ENCODE measurements at places on chromosomes 16 and 17.

- H3K27me3 ChIP-seq = no peaks in the 10 kb centered on the region
- peaks cover 3% of the 10 kb centered on the region for H3K36me3 ChIP-seq
- peak overlapping the region; percentile 84 for H3K4me3 ChIP-seq
- H3K4me1 ChIP-seq = peaks cover 14% of the 10 kb centered on the region
- H3K27ac ChIP-seq = no peak overlapping the region
Measured at GRCh38 chr17:73091410-73091769, 1.1 kb downstream of the SLC39A11 start.

DNA sequence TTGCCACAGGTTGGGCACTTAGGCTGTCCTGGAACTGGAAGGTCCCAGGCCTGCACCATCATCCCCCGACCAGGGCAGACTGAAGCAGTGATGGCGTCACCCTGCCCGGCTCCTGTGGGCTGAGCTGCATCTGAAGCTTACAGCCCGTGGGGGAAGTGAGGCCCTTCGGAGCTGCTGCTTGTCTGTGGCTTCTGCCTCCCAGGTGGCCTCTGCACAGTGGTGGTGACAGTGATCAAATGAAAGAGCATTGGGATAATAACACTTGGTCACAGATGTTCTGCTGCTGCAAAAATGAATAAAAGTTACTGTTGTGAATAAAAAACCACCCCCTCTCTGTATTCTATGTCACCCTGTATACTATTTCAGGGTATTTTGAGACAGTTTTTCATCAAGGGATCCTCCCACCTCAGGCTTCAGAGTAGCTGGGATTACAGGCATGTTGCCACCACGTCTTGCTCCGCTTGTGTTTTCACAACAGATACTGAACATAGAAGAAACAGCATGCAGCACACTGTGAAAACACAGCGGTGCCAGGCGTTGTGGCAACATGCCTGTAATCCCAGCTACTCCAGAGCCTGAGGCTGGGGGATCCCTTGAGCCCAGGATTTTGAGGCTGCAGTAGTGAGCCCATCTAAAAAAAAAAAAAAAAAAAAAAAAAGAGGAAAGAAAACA lies 165.0 kb downstream of the LGALS9B start:
- DNase-seq = no peak
- H3K36me3 ChIP-seq = peaks cover 4% of the 10 kb centered on the region
- H3K4me3 ChIP-seq = no peak overlapping the region
- no peaks in the 10 kb centered on the region for H3K27me3 ChIP-seq
- no peaks in the 10 kb centered on the region for H3K4me1 ChIP-seq

- peaks cover 7% of the 10 kb centered on the region for H3K27me3 ChIP-seq
- H3K27ac ChIP-seq = no peak overlapping the region
- no peaks in the 10 kb centered on the region for H3K36me3 ChIP-seq
- no peaks in the 10 kb centered on the region for H3K4me1 ChIP-seq
Measured at GRCh38 chr17:45847101-45847500, 2.4 kb downstream of the SPPL2C start.

GRCh38 chr17:67328026-67328425 lies 38.4 kb downstream of the PSMD12 start:
- H3K4me3 ChIP-seq = no peak overlapping the region
- no peaks in the 10 kb centered on the region for H3K36me3 ChIP-seq
- DNase-seq = no peak
- H3K27ac ChIP-seq = no peak overlapping the region

DNA sequence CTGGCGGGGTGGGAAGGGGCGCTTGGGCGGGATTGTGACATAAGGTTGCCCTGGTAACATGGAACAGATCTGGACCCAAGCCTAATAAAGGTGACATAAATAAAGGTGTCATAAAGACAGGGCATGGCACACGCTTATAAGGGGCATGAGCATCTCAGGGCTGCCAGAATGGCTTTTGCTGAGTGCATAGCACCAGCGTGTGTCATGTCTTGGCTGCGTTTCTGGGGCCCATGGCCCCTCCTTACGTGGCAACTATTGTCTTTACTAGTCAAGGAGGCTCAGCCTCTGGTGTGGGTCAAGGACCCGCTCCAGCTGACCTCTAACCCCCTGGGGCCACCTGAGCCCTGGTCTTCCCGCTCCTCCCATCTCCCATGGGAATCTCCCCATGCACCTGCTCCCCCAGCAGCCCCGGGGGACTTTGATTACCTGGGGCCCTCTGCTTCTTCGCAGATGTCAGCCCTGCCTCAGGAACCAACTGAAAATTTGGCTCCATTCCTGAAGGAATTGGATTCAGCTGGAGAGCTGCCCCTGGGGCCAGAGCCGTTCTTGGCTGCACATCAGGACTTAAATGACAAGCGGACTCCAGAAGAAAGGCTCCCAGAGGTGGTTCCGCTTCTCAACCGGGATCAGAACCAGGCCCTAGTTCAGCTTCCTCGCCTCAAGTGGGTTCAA lies 13.9 kb downstream of the LRRC37B start:
- peaks cover 33% of the 10 kb centered on the region for H3K36me3 ChIP-seq
- H3K4me1 ChIP-seq = peaks cover 24% of the 10 kb centered on the region
- H3K27me3 ChIP-seq = no peaks in the 10 kb centered on the region

- H3K4me1 ChIP-seq = no peaks in the 10 kb centered on the region
- H3K36me3 ChIP-seq = no peaks in the 10 kb centered on the region
- H3K4me3 ChIP-seq = no peak overlapping the region
- H3K27me3 ChIP-seq = no peaks in the 10 kb centered on the region
- H3K27ac ChIP-seq = no peak overlapping the region
- no peak for DNase-seq
Measured at GRCh38 chr17:8803531-8804420, 4.6 kb upstream of the MFSD6L start.

DNA sequence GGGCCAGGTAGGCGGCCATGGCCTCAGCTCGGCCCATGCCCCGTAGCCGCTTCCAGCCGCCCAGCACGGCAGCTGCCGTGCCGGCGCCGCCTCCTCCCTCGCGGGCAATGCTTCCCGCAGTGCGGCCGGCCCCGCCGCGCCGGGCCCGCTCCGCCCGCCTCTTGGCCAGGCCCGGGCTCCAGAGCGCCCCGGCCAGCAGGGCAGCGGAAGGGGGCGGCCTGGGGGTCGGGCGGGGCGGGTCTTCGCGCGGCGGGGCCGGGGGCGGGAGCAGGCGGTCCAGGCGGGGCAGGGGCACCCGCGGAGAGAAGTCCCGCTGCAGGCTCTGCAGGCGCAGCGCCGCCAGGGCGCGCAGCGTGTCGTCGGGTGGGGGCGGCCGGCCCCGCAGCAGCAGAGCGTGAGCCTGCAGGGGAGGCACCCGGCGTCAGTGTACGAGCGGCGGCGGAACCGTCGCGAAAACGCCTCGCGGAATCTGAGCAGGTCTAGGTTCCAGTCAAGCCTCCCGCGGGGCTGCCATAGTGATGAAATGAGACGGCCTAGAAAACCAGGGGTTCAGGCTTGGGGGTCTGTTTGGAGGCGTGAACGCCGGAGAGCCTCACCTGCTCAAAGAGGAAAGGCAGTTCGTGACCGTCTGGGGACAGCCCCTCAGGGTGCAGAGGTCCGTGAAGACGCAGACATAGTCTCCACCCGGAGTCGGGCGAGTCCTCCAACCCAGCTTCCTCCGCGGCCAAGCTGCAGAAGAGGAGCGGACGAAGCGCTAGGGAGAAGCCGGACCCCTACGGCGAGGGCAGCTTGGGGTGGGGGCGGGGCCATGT lies 6.6 kb downstream of the PLEKHH3 start:
- peak; percentile 64 for DNase-seq
- peaks cover 5% of the 10 kb centered on the region for H3K27me3 ChIP-seq
- H3K4me3 ChIP-seq = peak overlapping the region; percentile 25
- no peak overlapping the region for H3K27ac ChIP-seq
- peaks cover 2% of the 10 kb centered on the region for H3K36me3 ChIP-seq

DNA sequence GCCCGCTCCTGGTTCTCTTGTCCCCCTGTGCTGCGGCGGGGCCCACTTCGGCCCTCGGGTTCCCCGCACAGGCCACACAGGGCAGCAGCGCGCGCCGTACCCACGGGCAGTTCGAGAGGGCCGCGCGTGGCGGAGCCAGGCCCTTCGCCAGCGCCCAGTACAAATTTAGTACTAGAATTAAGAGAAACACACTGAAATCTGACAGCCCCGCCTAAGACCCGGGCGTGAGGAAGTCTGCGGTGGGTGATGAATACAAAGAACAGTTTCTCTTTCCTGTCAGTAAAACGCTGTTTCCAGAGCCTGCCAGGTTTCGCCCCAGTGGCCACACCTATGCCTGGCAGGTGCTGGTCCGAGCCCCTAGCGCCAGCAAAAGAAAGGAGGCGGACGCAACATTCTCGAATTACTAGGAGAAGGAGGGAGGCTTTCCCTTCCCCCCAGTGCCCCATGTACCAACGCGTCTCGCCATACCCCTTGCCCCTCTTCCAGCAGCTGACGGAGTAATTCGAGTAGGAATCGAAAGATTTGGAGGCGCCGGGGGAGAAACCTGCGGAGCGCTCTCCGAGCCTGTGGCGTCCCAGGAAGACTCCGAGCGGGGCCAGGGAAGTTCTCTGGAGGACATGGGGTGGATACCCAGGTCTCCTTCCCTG lies 591 bp upstream of the SLFN5 start:
- H3K27ac ChIP-seq = no peak overlapping the region
- peaks cover 34% of the 10 kb centered on the region for H3K4me1 ChIP-seq
- peak overlapping the region; percentile 90 for H3K4me3 ChIP-seq

GRCh38 chr16:74768239-74768638 lies 6.4 kb downstream of the FA2H start:
- no peak for DNase-seq
- no peaks in the 10 kb centered on the region for H3K27me3 ChIP-seq
- no peaks in the 10 kb centered on the region for H3K36me3 ChIP-seq
- no peaks in the 10 kb centered on the region for H3K4me1 ChIP-seq
- H3K27ac ChIP-seq = no peak overlapping the region

DNA sequence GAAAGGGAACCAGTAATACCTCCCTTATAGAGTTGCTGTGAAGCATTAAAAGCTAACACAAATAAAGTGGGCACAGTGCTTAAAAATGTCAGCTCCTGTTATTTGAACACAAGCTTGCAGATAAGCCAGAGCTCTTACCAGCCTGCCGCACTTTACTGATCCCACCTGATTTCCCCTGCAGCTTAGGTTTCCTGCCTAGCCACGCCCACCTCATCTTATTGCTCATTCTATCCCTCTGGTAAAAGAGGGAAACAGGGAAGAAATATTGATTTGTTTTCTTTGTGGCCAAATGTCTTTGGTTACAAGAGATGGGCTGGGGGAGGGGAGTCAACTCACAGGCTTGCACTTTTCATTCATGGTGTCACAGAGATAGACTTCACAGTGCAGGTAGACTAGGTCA lies 9.6 kb upstream of the GP2 start:
- H3K27ac ChIP-seq = no peak overlapping the region
- H3K4me1 ChIP-seq = no peaks in the 10 kb centered on the region
- H3K4me3 ChIP-seq = no peak overlapping the region

DNA sequence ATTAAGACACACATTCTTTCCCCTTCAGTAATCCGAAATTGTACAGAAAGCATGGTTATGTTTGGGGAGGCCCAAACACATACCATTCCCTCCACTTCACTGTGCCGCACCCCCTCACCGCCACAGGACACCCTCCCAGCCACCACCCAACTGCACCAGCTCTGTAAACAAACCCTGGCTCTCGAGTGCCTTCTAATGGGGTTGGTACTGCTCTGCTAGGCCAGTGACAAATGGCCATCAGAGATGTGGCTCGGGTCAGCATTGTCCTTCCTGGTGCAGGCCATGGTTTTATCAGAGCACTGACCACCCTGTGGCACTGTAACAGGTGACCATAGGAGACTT lies 24.0 kb upstream of the SREBF1 start:
- peaks cover 2% of the 10 kb centered on the region for H3K36me3 ChIP-seq
- no peaks in the 10 kb centered on the region for H3K4me1 ChIP-seq
- no peak for DNase-seq
- H3K27me3 ChIP-seq = no peaks in the 10 kb centered on the region
- no peak overlapping the region for H3K27ac ChIP-seq
- no peak overlapping the region for H3K4me3 ChIP-seq

- H3K27ac ChIP-seq = no peak overlapping the region
- DNase-seq = no peak
- no peak overlapping the region for H3K4me3 ChIP-seq
- no peaks in the 10 kb centered on the region for H3K36me3 ChIP-seq
Measured at GRCh38 chr17:17386094-17386800, 83.1 kb downstream of the NT5M start.

DNA sequence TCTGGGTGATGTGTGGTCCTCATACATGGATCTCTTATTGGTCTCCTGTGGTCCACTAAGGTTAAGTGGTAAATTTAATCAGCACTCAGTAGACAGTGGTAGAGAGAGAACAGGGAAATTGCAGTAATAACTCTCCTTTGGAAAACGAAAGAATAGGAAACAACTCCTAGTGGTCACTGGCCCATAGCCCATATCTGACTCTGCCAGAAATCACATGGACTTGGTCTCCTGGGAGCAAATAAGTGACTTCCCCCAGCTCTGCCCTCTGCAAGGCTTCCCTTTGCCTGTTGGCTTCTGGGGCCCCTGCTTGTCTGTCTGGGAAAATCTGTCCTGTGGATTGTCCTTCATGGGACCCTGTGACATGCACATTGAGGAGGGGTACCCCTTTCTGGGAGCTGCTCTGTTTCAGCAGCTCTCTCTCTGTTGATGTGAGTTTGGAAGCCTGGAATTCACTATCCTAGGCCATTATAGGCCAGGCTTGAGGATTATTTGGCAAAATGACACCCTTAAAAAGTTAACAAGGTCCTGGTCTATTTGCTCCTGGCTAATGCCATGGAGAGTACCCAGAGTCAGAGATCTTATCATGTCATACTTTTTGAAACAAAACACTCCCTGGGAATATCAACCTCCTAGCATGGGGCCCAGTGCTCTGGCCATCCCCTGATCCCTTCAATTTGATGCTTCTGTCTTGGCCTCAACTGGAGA lies 58.0 kb upstream of the HNF1B start:
- no peak overlapping the region for H3K27ac ChIP-seq
- H3K27me3 ChIP-seq = no peaks in the 10 kb centered on the region
- H3K4me3 ChIP-seq = no peak overlapping the region
- no peak for DNase-seq
- H3K4me1 ChIP-seq = no peaks in the 10 kb centered on the region

GRCh38 chr17:47669081-47669480 lies 19.4 kb downstream of the KPNB1 start:
- no peak for DNase-seq
- H3K4me3 ChIP-seq = no peak overlapping the region
- peaks cover 29% of the 10 kb centered on the region for H3K36me3 ChIP-seq
- no peaks in the 10 kb centered on the region for H3K27me3 ChIP-seq

Data from common myeloid progenitor, CD34-positive (primary cell).